SK-N-SH (cell line): ENCODE measurements at places on chromosomes 16 and 17.

DNA sequence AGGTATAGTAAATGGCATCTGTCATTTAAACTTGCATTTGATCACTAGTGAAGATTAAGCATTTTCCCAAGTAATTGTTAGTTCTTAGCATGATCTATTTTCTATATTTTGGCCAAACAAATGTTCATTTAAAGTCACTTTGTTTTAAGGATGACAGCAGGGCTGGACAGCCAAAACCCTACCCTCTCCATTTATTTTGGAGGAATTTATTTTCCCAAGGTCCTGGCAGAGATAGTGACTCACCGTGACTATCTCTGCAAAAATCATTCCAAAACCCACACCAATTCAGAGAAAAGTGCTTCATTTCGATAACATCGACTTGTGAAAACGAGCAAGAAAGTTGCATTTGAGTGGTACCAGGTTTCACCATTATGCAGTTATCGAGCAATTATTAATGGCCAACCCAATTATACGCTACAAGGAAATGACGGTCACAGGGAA, 665 bp upstream of the AKAP1 start:
- DNase-seq: no peak

GRCh38 chr17:72358465-72358864, 237.6 kb downstream of the SOX9 start:
- DNase-seq: no peak

GRCh38 chr17:28518132-28518531, 12.0 kb downstream of the FOXN1 start:
- no peak for DNase-seq

DNA sequence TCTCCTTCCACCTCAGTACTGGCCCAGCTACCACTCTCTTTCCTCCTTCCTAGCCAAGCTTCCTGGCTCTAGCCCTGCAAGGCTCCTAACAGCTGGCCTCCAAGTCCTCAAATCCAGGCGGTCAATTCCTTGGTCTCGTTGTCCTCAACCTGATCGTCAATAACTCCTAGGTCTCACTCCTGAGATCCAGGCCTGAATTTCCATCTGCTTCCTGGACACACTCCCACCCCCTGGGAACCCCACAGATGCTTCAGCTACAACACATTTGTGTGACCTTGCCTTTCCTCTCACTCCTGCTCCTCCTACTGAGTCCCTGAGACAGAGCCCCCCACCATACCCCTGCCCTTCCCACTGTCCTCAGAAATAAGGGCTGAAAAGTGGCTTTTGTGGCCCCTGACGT, 2.3 kb downstream of the ENKD1 start:
- DNase-seq: no peak

DNA sequence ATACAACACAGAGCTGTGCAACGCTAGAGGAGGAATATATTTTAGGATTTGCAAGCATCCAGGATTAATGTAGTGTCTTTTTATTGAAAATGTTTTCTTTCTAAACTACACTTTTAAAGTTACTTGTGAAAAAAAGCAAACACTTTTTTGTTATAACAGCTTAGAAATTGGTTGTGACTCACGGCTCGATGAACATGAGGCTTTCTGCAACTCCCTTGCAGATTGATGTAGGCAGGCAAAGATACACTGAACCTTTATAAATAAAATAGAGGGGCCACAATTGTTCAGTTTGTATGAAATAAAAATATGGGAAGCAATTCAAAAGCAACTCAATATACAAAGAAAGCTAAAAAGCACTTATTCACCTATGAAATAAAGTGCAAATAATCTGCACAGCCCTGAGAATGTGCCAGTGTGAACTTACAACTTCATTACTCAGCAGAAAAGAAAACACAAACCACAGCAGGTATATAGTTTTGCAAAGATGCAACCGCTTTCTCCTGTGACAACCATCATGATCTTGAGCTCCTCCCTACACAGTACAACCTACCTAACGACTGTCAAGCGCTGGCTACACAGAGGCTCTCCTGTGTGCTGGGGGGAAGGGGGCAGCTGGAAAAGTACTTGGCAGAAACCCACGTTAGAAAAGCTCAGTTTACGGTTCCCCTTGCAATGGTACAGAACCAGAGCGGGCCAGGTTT, 948 bp downstream of the LUC7L start:
- no peak for DNase-seq

DNA sequence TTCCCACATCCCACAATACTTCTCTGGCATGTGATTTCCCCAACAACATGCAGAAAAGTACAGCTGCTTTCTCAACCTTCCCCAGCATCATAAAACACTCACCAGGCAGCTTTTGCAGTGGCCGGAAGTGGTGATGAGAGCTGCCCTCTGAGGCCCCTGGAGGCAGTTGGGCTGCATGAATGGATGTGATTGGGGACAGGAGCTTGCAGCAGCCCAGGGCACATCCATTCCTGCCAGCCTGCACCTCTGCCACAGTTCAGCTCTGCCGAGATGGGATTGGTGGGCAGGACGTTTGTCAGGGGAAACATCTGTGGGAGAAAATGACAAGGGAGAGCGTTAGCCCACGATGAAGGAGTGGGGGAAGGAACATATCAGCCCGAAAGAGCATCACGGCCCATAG, 19.8 kb downstream of the NUBP1 start:
- DNase-seq: no peak

DNA sequence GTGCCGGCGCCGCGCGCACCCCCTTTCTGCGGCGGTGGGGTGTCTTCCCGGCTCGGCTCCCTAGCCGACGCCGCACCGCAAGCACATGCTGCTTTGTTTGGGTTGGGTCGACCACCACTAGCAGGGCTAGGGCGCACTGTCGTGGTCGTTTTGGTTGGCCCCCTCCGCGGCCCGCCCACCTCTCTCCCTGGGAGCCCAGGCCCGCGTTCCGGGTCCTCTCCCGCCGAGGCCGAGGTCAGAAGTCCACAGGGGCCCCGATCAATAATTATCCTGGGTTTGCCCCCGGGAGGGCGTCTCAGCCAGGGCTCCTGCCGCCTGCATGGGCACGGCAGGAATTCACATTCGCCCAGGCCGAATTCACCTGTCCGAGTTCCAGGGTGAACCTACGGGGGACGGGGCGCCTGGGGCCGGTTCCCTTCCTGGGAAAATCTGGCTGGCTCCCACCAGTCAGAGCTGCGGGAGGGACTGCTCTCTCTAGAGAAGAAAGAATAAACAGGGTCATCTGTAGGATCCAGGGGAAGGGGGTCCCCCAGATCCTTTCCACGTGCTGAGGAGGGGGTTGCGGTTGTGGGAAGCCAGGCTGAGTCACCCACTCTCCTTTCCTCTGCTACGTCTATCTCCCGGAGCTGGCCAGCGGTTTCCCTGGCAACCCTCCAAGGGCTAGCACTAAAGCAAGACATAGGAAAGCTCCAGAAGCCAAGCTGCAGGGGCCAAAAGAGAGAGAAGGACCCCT, 584 bp upstream of the STAT5B start:
- peak; percentile 74 for DNase-seq

GRCh38 chr16:60945225-60945624, 1091.0 kb downstream of the CDH8 start:
- no peak for DNase-seq

- DNase-seq: no peak
Measured at GRCh38 chr16:14634389-14634725, 1.6 kb downstream of the BFAR start.

- DNase-seq: no peak
Measured at GRCh38 chr16:73739049-73739769, 557.4 kb upstream of the PSMD7 start.

GRCh38 chr17:69012895-69013805, 47.6 kb downstream of the ABCA9 start:
- no peak for DNase-seq

- DNase-seq: no peak
Measured at GRCh38 chr17:21688293-21688949, 3.9 kb upstream of the KCNJ18 start.

DNA sequence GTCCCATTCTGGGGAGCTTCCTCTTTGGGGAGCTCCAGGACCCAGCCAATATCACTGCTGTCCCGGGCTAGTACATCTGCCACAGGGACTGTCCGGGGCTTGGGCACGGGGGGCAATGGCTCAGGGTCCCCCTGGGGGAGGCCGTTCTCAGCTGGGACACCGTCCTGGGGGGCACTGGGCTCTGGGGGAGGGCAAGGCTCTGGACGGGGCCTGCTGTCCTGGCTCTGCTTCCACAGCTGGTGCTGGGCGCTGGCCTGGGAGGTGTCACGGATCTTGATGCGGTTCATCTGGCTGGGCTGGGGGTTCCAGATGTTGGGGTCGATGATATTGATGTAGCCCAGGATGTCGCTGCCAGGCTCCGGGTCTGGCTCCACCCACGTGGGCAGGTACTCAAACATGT, 26.1 kb downstream of the SLC5A10 start:
- DNase-seq: no peak

- DNase-seq: no peak
Measured at GRCh38 chr17:60065136-60065535, 13.6 kb downstream of the HEATR6 start.
